ENCODE measurements at places on chromosomes 12 and 14.

GRCh38 chr12:65823513-65824375, 539 bp upstream of the HMGA2 start:
- no peak for DNase-seq

GRCh38 chr12:77979597-77980250, 149.0 kb downstream of the NAV3 start:
- no peak for DNase-seq

DNA sequence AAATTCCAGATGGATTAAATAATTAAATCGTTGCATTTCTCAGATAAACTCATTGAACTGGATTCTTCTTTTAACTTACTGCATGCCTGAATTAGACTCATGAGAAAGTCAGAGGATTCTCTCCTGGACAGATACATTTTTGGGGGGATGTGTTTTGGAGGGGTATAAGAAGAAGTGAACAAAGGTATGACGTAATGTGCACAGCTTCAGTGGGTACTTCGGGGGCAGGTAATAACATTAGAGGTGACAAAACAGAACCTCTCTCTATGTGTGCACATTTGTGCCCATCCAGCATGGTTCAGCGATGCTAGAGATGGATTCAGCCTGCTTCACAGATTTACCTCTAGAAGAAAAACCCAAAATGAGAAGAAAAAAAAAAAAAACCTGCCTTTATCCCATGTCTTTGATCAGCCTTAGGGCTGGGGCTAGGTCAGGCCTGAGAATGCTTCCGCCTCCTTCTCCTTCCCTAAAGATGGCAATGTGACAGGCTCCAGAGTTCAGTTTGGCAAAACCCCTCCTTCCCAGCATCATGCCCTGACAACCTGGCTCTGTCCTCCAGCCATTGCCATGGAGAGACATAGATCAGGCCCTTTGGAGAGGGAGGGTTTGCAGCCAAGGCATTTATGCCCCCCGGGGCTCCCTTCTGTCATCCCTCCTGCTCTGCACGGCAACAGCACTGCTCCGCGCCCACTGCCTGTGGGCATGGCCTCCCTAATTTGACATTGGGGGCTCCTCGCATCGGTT, 166.7 kb downstream of the KCNA5 start:
- no peak for DNase-seq

DNA sequence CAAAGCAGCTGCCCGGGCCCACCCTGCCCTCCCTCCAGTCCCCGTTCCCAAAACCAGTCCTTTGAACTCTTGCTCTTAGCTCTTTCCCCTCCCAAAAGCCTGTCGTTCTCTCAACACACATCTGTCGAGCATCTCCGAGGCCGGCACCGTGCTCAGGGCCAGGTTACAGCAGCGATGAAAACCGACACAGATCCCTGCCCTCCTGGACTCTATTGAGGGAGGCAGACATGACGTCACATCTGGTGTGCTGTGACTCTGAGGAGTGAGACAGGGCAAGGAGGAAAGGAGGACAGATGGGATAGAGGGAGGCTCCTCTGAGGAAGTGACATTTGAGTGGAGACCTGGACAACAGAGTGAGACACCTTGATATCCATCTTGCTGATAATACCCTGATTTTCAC, 34.6 kb upstream of the PWP1 start:
- no peak for DNase-seq

- no peak for DNase-seq
Observed at GRCh38 chr12:80269803-80270552, 170.6 kb downstream of the OTOGL start.

GRCh38 chr14:20632831-20633691, 8.4 kb downstream of the OR6S1 start:
- DNase-seq, result peak; percentile 72

GRCh38 chr12:112347581-112347982, 34.6 kb downstream of the HECTD4 start:
- DNase-seq, result no peak

DNA sequence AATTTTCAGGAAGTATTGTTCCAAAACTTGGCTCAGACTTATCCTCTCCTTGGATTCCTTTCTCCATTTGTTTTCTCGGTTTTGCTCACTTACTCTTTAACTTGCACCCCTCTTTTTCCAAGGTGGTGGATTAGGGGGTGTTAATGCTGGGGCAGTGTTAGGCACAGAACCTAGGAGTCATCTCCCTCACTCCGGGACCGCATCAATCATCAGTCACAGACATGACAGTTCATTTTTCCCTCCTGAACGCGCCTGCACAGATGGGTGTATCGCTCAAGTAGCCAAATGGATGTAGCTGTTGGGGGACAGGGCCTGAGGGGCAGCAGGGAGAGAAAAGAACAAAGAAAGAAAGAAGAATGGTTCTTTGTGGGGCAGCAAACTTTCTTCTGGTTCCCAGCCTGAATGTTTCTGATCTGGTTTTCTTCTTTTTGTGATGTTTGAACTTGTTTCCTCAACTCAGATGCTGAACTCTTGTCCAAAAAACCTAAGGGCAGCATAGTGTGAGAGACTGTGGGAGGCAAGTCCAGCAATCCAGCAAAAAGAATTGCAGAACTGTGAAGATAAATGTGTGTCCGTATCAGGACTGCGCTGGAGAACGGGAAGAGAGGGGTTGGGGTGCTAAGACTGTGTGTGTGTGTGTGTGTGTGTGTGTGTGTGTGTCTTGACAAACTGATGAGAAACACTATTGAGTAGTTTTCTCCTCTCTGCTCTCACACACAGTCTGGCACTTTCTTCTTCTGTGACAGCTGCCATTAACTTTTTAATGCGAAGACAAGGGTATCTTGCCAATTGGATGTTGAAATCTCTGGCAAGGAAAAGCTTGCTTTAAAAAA, 131.1 kb downstream of the FBXL14 start:
- no peak for DNase-seq

GRCh38 chr12:118068445-118068844, 7.5 kb upstream of the WSB2 start:
- DNase-seq, result no peak

GRCh38 chr14:62745496-62745895, 299.8 kb downstream of the KCNH5 start:
- DNase-seq, result no peak

- DNase-seq, result no peak
Observed at GRCh38 chr14:87690076-87690613, 302.8 kb downstream of the GALC start.

DNA sequence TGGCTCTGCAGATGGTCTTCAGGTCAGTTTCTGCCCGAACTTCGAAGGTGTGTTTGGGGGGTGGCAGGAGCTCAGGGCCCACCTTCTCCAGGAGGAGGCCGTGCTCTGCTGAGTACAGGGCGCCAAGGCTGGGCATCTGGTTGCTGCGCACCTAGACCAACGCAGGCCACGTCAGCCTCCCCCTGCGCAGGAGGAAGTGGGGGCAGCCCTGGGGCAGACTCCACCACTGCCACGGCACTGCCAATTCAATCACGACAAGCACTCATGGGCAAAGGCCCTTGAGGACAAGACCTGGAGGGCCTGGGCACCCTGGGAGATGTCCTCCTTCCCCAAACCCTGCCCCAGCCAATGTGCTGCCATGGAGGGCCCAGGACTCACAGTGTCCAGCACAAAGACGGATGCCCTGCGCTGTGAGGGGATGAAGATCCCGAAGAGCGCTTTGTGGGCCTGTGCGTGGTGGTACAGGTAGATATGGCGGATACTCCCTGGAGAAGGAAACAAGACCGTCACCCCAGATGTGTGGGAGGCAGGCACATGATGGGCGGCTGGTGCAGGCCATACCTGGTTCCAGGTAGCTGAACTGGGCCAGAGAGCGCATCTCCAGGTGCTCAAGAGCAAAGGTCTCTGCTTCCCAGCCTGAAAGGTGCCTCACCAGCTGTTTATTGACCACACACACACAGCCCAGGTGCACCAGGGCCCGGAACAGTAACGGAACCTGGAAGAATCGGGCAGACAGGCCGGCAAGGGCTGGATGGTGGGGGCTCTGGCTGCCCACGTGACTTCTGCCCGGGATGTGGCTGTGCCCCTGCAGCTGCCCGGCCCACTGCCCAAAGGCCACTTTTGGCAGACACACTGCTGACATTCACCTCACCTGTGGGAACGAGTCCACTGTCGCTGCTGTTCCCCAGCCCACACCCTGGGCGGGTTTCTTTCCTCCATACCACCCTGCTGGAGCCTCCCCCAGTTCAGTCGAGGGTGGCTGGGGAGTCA, 24.6 kb downstream of the P2RX2 start:
- DNase-seq, result no peak

DNA sequence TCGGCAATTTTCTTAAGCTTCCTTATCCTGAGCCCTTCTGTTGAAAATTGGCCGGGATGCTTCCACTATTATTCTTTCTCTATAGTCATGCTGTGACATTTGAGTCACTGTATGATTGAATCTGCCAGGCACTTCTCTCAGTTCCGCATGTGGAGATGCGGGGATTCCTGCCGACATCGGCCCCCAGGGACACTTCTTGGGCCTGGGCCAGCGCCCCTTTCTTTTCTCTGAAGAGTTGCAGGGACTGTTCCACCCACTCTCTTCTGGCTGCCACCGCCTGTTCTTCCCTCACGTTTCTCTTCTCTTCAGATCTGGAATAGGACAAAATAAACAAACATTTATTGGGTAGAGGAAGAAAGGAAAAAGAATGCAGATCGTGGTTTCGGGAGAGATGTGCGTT, 310.1 kb downstream of the ETNK1 start:
- no peak for DNase-seq
